Activated T-helper 1 cell treated with anti-CD3 and anti-CD28 coated beads, Interleukin-12 subunit alpha, Interleukin-12 subunit beta, Interleukin-2, Interleukin-4 antibody, amounts not matched to agents 30 ng/mL and 10 ng/mL and 1 ng/mL, durations not matched to agents 14 hours and 24 hours and 36 hours (primary cell): ENCODE measurements at places on chromosomes 16 and 17.

DNA sequence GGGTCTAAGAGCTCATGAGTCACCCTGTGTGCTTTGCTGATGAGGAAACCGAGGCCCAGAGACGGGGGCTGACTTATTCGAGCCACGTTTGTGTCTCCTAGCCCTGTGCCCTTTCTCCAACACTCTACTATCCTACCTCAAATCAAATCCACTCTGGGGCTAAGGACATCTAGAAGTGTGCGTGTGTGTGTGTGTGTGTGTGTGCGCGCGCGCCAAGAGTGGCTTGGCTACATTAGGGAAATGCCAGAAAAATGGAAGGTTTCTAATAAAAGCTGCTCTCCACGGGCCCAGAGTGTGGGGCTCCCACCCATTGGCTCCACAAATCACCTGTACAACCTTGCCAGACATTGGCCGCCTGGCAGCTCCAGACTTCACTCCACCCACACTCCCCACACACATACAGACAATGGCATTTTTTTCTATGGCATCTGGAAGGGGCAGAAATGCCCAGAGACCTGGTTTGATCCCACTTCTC lies 30.3 kb upstream of the PHOSPHO1 start:
- no peak for DNase-seq

DNA sequence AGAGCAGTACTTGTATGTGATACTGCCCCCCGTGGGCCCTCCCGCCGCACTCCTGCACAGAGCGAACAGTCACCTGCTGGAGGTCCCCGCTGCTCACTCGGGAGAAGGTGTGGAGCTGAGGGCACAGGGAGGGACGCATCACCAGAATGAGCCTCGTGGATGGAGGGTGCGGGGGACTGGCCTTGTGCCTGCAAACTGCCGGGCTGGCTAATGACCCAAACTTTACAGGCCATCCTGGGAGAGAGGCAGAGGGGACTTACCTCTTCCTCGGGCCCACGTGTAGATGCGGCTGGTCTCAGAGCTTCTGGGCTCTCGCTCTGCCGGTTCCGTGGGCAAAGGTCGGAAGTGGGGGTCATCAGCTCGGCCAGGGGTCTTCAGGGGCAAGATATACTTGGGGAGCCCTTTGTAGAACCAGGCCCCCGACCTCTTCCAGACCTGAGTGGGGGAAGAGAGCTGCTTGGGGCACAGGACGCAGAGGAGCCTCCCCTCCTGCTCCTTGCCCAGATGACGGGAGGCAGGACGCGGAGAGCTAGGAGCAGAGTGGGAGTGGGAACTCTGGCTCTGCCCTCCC lies 65.5 kb upstream of the DOC2B start:
- DNase-seq, result no peak

- DNase-seq, result no peak
Measured at GRCh38 chr16:4795828-4796572, 831 bp downstream of the SMIM22 start.

- DNase-seq, result no peak
Measured at GRCh38 chr16:58054289-58054688, 28.7 kb downstream of the MMP15 start.

DNA sequence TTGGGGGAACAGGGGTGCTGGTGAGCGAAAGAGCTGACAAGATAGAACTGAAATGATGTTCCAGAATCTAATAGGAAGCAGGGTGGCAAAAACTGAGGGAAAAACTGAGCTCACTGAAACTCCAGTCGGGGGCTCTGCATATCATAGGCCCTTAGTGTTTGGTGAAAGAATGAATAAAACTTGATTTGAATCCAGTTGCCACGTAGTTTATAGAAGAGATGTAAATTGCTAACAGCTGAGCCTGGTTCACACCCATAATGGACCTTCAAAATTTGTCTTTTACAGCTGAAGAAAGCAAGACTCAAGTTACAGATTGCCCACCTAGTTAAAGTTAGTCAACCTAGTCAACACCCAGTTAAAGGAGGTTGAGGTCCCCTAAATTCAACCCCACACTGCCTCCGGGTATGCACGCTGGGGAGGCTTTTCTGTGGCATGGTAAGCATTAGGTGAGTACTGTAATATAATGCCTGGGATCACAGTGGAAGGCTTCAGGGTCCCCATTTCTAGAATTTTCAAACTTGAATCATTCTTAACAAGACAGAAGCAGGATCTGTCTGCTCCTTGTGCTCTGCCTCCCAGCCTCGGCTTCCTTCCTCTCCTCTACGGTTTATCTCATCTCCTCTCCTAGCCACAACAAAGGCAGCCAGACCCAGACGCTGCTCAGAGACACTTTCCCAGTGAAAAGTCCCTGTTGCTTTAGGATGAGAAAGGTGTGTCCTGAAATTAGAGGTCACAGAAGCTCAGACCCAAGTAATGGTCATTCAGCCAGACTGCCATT lies 26.9 kb upstream of the SUPT4H1 start:
- DNase-seq, result no peak

DNA sequence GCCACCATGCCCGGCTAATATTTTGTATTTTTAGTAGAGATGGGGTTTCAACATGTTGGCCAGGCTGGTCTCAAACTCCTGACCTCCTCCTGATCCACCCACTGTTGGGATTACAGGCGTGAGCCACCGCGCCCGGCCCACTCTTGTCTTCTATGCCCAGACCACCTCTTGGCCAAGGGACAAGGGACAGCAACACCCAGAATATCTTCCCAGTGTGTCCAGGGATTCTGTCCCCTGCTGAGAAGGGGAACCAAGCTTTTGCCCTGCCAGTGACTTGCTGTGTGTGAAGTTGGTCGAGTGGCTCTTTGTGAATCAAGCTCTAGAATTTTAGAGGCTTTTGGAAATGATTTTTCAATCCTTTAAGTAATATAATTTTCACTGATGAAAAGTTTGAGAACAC lies 1.7 kb upstream of the MPO start:
- DNase-seq, result no peak

DNA sequence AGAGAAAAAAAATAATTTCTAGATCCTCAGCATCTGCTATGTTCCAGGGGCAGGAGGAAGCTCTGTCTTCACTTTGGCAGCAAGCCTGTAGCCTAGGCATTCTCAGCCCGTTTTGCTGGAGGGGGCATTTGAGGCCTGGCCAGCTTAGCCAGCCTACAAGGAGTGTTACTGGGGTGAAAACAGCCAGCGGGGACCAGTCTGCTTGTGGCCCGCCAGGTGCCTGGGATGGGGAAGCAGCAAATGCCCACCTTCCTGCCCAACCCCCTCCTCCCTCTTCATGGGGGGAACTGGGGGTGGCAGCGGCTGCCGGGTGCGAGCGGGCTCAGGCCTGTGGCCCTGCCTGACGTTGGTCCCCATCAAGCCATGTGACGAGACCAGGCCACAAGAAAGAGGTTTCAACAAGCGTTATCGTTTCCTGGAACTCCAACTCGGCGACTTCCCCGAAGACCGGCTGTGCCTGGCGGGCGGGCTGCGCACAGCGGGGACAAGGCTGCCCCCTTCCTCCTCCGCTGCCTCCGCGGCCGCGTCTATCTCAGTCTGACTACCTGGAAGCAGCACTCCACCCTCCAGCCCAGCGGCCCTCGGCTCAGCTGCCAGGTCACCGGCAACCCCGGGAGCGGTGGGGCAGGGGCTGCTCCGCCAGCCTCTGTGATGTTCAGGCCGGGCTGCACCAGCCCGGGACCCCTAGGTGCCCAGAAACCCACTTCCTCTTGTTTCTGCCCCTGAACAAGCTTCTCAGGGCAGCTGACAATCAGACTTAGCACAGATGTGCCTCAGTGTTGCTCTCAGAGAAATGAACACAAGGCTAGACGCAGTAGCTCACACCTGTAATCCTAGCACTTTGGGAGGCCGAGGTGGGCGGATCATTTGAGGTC lies 22.9 kb downstream of the SOCS1 start:
- peak; percentile 91 for DNase-seq

DNA sequence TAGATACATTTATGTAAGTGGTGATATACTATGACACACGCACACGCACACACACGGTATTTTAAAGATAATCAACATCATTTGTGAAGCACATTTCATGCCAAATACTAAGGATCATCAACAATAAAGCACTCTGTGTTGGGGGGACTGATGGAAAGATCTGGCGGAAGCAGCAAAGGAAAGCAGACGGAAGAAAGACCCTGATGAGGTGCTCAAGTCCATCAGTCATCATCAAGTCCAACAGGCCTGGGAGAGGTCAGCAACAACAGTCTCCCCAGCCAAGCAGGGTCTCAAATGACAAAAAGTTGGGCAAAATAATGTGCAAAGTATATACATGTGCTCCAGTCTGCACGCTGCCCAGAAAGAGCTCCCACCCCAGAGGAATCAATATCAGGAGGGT lies 55.5 kb downstream of the HIC1 start:
- no peak for DNase-seq

DNA sequence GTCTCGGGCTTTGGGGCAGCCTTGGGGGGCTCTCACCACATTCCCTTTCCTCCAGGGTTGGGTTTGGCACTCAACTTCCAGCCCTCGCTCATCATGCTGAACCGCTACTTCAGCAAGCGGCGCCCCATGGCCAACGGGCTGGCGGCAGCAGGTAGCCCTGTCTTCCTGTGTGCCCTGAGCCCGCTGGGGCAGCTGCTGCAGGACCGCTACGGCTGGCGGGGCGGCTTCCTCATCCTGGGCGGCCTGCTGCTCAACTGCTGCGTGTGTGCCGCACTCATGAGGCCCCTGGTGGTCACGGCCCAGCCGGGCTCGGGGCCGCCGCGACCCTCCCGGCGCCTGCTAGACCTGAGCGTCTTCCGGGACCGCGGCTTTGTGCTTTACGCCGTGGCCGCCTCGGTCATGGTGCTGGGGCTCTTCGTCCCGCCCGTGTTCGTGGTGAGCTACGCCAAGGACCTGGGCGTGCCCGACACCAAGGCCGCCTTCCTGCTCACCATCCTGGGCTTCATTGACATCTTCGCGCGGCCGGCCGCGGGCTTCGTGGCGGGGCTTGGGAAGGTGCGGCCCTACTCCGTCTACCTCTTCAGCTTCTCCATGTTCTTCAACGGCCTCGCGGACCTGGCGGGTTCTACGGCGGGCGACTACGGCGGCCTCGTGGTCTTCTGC lies 8.4 kb downstream of the SLC16A3 start:
- no peak for DNase-seq

GRCh38 chr16:81026429-81026828 lies 9.2 kb upstream of the ATMIN start:
- DNase-seq, result no peak

DNA sequence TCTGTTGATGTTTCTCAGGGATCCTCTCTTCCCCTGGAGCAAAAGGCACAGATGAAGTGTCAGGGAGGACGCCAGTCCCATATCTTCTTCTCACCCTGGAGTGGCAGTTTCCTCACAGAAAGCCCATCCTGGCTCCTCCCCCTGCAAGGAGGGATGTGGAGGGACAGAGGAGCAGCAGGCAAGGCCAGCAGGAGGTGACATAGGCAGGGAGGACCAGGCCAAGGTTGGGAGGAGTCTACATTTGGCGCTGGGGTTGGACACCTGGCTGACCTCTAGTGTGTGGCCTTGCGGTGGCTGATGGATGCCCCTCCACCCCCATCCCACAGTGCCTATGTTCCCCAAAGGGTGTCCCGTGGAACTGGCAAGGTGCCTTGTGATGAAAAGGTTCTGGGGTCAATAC lies 125.4 kb downstream of the SEC14L1 start:
- no peak for DNase-seq

DNA sequence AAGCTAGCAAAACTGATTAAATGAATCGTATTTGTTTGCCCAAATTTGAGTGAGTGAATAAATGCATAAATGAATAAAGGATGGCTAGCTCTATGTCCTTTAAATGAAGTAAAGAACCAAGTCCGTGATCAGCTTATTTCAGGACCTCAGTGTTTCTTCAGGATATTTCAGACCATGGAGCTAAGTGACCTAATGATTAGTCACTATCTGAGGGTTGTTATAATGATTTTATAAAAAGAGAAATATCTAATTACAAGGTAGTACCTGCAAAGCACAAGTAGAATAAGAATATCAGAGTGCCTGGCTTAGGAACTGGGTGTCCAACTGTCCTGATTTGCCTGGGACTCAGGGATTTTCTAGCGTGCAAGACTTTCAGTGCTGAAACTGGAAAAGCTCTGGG lies 12.5 kb downstream of the KCNJ2 start:
- DNase-seq, result no peak

DNA sequence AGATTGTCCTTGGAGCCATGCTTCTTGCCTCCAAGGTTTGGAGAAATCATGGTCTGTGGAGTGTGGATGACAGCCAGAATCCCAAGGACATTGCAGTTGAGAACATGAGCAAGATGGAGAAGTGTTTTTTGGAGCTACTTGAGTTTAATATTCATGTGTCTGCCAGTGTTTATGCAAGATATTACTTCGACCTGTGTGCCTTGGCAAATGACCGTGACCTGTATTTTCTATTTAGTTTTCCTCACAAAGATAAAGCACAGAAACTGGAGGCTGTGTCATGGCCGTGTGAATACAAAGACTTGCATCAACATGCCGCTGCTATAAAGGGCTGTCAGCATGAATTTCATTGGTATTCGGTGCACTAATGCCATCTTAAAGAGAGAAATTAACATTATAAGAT lies 9.0 kb downstream of the GGA2 start:
- no peak for DNase-seq

- no peak for DNase-seq
Measured at GRCh38 chr16:79863128-79864031, 262.8 kb upstream of the MAF start.

- DNase-seq, result no peak
Measured at GRCh38 chr16:9095656-9096397, 4.4 kb downstream of the HAPSTR1 start.

GRCh38 chr17:81285179-81285878 lies 9.8 kb downstream of the SLC38A10 start:
- DNase-seq, result peak; percentile 51

DNA sequence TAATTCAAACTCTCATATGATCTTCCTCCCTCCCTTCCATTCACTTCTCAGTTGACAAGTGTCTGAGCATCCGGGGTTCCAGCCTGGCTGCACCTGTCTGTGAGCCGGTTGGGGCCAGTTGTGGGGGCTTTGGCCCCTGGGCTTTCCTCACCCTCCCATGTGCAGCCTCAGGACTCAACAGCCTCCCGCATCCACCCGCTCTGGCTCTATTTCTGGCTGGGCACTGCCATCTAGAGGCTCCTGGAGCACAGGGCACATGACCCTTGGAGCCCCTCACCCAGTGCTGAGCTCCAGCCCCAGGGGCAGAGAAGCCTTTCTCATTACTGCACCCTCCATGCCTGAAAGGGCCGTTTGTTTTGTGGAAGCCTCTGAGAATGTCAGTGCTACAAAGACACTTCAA lies 43.3 kb downstream of the HAPSTR1 start:
- DNase-seq, result peak; percentile 40

GRCh38 chr17:59707971-59708430 lies 547 bp downstream of the VMP1 start:
- DNase-seq, result no peak

DNA sequence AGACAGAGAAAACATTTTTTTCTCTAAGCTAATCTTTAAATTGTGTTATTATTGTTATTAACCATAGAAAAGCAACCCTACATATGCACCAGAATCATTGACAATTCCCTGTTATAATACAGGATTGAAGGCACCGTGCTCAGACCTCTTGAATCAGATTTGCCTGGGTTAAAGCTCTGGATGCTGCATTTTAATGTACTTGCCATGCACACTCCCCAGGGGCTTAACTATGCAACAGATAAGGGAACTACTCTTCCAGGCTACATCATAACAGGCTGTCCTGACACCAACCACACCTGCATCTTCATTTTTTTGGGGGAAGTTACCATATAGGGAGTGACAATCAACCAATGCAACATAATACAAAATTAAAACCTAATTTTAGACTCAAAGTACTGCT lies 1187.6 kb upstream of the CDH8 start:
- DNase-seq, result no peak
